Fibroblast of the aortic adventitia (primary cell): ENCODE measurements at places on chromosomes 3 and 15. TPM values are rescaled to one million over a fixed set of nuclear protein-coding genes. Genes with fewer than 3 reads are reported as not detected.

- peak; percentile 46 for DNase-seq
These were observed 153.3 kb downstream of the USP13 start for GRCh38 chr3:179806177-179806576.

GRCh38 chr3:17047162-17047561, 162.4 kb downstream of the PLCL2 start:
- no peak for DNase-seq

The SLC6A1 gene
- total RNA-seq: not detected in 2 replicates

DNA sequence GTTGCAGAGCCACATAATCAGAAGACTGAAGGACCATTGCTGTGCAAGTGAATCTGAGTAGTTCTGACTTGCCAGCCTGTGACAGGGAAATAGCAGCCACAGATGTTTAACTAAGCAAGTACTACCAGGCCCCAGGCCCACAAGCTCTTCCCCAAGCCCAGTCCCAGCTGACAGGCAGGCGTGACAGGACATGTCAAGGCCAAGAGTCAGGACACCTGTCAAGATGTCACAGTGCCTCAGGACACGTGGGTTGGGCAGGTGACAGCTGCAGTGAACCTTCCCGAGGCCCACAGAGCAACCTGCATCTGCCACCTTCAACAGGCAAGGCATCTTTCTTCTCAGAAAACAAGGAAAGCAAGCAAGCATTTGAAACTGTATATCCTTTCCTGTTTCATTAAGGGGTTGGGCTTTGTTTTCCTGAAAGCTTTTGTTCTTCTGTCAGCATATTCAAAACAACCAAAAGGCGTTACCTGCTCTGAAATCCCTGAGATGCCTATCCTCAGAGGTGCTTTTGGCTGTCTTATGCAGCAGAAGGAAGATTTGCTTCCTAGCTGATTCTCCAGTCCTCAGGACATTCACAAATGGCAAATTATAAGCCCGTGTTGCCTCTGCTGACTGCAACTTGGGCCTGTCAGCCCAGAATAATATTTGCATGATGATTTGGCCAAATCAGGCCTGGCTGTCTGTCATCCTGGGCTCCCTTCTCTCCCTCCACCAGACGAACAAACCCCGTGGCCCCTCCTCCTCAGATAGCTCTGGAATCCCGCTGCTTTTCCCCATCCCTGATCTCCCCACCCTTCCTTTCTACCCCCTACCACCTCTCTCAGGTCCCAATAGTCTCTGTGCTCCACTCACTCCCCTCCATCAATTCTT, 171.8 kb upstream of the WNT5A start:
- no peak for DNase-seq

DNA sequence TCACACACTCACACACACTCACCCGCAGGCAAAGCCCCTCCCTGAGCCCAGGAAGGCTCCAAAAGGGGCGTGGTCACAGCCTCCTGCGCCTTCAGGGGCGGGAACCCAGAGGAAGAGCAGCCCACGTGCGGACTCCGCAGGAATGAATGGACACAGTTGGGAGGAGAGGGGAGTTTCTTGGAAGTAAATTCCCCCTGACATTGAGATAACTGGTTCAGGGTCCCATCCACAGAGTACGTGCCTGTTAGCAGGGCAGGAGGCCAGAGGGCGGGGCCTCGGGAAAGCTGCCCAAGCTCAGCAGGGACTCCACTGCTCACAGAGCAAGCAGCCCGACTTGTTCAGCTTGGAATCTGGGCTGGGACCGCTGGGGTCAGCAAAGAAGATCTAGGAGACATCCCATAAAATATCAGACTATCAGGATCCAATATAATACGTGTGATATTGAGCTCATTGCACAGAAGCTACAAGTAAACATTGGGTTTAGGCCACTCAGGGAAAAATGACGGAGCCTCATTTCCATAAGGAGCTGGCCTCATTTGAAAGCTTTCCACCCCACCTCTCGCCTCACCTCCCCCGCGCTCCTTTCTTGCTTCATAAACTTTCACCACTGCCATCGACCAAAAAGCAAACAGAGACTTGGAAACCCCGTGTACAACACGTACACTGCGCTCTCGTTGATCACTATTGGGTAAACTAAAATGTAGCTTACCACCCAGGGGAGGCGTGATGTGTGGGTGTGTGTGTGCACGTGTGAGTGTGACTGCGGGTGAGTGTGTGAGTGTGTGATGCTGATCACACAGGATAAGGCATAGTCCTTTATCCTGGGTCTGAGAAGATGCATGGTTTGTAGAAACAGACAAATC, 36.0 kb downstream of the TM2D3 start:
- DNase-seq: peak; percentile 77

The CYP11A1 gene
- 0.33 and 0.90 TPM in 2 replicates for total RNA-seq

GRCh38 chr15:67091980-67092677, 26.7 kb downstream of the SMAD3 start:
- DNase-seq: no peak

The ZNF774 gene
- total RNA-seq: 1.4 and 2.3 TPM in 2 replicates

GRCh38 chr3:113684271-113684819, 12.1 kb downstream of the USF3 start:
- DNase-seq: no peak

The RPS17 gene
- 1,865 and 2,773 TPM in 2 replicates for total RNA-seq

- peak; percentile 84 for DNase-seq
These were observed 63.7 kb downstream of the LRCH3 start for GRCh38 chr3:197854596-197855343.

- DNase-seq: no peak
These were observed 397.7 kb downstream of the DIPK2A start for GRCh38 chr3:144369129-144369879.

DNA sequence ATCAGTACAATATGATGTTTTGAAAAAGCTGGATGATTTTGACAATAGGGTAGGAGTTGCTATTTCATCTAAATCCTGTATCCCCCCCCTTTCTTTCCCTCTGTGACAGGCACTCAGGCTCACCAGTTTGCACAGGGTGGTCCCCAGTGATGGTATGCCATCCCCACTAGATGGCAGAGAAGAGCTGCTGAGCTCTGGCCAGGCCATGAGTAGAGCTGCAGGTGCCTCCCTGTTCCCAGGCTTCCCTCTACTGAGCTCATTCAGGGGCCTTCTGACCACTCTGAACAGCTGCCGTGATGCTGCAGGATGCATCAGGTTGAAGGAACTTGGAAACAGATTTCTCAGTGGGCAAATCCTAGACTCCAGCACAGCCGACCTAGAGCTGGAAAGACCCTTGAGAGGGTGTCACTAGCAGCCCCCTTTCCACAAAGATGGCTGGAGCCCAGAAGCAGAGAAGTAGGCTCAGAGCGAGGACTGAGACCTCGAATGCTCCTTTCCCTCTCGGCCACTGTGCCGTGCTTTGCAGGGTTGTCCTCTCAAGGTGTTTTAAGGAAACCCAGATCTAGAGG, 45.1 kb downstream of the EFCAB12 start:
- peak; percentile 62 for DNase-seq

The ALPK3 gene
- total RNA-seq: 0.18 and 0.65 TPM in 2 replicates

DNA sequence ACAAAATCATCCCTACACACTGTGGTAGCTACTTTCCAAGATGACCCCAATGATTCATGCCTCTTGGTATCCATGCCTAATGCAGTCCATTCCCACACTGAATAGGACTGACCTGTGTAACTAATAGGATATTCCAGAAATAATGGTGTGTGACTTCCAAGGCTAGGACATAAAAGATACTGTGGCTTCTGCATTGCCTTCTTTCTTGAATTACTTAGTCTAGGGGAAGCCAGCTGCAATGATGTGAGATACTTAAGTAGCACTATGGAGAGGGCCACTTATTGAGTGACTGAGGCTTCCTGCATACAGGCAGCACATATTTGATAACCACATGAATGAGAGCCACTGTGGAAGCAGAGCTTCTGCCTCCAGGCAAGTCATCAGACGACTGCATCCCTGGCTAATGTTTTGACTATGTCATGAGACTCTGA, 50.1 kb downstream of the NR1I2 start:
- no peak for DNase-seq

The FEZF2 gene
- not detected in 2 replicates for total RNA-seq

DNA sequence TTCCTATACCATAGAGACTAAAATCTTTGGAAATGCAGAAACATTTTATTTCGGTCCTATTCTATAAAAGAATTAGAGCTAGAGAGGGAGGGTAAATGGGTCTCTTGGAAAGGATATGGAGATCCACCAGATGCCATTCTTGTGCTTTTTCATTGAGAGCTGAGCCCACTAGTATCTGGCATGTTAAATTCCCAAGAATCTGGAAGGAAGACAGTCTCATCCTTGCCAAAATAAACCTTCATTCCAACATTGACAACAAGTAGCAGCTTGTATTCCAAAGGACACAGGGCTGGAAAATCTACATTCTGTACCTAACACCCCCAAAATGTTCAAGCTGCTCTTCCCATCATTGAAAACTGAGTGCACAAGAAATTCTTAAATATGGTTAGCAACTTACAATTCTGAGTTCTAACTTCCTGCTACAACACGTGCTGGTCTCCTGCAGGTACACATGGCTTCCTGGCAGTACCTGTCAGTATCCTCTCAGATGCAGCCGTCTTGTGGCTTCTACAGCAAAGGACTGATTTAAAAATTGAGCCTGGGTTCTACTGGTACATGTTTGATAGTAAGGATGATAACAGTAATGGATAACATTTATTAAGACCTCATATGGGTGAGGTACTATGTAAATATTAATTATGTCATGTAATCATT, 348.1 kb downstream of the SV2B start:
- no peak for DNase-seq

The CKMT1A gene
- not detected in 2 replicates for total RNA-seq

The KY gene
- total RNA-seq: 1.6 and 10.5 TPM in 2 replicates

DNA sequence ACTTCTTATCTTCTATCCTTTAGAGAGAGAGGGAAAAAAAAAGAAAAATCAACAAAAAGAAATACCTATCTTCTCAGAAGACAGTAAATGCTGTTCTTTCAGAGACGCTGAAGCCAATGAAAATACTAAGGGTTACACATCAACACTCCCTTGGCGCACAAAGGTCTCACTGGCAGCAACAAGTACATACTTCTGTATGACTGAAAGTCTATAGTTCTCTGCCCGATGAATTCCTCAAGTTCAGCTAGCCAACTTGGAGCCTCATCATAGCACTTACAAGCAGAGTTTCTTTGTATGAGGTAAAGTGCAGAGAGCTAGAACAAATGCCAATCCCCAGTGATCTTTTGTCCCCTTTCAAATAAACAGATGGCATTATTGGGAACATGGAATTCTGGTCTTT, 62.7 kb downstream of the CPNE4 start:
- peak; percentile 69 for DNase-seq

- DNase-seq: no peak
These were observed 301.7 kb upstream of the RORA start for GRCh38 chr15:61530769-61531168.

DNA sequence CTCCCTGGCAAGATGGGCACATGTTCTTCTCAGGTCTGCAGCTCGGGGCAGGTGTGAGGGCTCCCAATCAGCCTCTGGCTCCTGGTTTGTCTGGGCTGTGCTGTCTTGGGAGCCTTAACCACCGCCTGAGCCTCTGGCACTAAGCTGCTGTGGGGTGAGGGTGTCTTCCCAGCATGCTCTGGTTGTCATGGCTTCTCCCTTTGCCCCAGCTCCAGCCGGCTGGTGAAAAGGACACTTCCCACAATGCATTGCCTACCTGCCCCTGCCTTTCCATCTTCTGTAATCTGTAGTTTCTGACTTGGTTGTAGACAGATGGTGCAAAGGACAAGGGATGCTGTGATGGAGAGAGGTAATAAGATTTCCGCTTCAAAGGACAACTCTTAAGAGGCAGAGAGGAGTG, 295.3 kb downstream of the TLE3 start:
- no peak for DNase-seq

The PLCH1 gene
- 0.09 TPM in 1 of 2 replicates, not detected in the other for total RNA-seq

DNA sequence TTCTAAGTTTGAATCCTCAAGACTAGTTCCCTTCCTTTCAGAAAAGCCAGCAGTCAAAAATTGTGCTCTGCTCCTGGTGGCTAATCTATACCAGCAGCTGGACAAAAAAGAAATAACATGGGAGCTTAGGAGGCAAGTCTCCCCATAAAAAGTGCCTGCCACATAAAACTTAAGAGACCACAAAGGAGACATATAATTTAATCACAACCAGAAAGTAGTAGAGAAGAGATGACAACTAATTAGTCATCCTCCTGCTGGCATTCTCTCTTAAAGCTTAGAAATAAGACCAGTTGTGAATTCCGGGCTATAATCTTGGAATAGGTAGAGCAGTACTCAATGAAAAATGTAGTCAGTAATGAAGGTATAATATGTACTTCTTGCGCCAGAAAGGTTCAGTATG, 20.2 kb upstream of the IMPG2 start:
- DNase-seq: peak; percentile 0

The NPAP1 gene
- 0.16 TPM in 1 of 2 replicates, not detected in the other for total RNA-seq

The ANKUB1 gene
- total RNA-seq: not detected in 2 replicates

DNA sequence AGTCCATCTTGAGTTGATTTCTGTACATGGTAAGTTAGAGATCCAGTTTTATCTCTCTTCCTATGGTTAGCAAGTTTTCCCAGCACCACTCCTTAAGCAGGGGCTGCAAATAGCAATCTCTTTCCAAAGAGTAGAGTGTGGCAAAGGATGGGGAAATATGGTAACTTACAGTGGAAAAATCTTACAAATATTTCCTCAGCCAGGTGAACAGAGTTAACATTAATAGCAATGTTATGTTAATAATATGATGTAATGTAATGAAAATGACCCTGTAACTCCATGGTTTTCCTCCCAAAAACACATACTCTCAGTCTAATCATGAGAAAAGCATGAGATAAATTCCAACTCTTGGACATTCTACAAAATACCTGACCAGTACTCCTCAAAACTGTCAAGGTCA, 30.4 kb downstream of the FSIP1 start:
- peak; percentile 52 for DNase-seq

DNA sequence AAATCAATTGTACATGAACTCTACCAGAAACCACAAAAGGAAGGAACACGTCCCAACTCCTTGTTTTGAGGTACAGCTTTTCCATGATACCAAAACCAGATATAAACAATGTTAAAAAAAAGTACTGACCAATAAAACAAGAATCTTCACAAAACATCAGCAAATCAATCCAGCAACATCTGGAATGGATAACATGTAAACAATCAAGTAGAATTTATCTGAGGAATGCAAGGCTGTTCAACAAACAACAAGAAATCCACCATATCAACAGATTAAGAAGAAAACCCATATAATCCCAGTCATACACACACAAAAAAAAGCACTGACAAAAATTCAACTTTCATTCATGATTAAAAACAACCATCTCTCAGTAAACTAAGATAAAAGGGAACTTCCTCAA, 26.7 kb downstream of the TJP1 start:
- DNase-seq: no peak

- DNase-seq: no peak
These were observed 224.0 kb downstream of the GREM1 start for GRCh38 chr15:32941823-32942222.

DNA sequence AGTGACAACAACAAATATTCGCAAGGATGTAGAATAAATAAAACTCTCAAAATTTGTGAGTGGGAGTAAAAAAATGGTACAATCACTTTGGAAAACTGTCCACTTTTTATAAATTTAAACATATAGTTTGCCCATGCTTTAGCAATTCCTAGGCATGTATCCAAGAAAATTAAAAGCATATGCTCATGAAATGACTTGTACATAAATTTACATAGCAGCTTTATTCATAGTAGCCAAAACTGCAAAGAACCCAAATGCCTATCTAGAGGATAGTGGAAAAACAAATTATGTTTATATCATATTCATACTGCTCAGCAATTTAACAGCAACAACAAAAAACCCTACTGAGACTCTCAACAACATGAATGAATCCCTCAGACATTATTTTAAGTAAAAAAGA, 363.6 kb upstream of the CCDC54 start:
- DNase-seq: no peak

The ZNF662 gene
- total RNA-seq: 0.74 and 2.6 TPM in 2 replicates

- DNase-seq: no peak
These were observed 115.7 kb upstream of the LINGO1 start for GRCh38 chr15:77748078-77749064.

The TLR9 gene
- total RNA-seq: not detected in 2 replicates
